ENCODE measurements at places on chromosomes 13 and 19.

DNA sequence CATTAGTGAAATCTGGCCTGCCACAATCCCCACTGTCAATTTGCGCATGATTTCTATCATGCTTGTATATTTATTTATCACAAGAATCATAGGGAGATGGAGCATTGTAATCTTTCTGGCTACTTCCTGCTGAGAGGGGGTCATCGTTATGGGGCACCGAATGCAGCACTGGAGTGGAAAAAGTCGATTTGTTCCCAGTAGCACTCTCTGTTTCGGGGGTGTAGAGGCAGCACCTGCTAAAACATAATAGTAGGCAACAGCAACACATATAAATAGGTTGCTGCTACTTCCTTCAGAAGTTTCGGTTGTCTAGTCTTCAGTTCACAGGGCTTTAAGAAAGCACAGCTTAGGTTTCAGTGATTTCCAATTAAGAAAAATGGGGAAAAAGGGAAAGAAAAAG is 23.4 kb upstream of the CEACAM21 start:
- no peak for ATAC-seq

DNA sequence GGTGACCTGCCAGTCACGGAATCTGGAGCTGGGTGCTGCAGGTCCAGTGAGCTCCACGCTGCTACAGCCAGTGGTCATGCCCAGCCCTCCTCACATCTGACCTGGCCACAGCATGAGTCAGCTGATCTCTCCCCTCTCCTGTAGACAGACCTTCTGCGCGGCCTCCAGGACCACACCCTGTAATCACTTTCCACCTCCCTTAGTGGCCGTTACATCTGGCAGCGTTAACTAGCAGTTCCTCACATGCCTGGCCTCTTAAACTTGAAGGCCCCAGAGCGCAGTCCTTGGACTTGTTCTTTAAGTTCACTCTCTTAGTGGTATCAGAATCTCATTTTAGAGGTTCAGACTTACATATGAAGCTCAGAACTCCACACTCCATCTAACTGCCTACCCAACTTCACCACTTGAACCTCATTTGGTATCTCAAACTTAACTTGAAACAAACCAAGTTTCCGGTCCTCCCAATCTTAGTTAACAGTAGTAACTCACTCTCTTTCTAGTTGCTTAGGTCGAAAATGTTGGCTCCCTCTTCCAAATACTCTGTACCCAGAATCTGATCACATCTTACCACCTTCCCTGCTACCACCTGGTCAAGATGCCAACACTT is 22.7 kb downstream of the MIPEP start:
- ATAC-seq: no peak

DNA sequence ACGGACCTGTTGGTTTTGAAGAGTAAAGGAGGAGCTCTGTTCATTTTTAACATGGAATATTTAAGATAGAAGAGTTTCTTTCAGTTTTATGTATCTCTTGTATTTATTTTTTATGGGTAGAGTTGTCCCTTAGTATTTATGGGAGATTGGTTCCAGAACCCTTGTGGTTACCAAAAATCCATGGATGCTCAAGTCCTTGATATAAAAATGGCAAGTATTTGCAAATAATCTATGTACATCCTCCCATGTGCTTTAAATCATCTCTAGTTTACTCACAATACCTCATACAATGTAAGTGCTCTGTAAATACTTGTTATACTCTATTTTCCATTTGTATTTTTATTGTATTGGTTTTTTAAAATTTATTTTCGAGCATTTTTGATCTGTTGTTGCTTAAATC is 63.1 kb downstream of the TM9SF2 start:
- ATAC-seq: peak; percentile 58

GRCh38 chr13:103466761-103467160 is 400.5 kb upstream of the SLC10A2 start:
- ATAC-seq: no peak

DNA sequence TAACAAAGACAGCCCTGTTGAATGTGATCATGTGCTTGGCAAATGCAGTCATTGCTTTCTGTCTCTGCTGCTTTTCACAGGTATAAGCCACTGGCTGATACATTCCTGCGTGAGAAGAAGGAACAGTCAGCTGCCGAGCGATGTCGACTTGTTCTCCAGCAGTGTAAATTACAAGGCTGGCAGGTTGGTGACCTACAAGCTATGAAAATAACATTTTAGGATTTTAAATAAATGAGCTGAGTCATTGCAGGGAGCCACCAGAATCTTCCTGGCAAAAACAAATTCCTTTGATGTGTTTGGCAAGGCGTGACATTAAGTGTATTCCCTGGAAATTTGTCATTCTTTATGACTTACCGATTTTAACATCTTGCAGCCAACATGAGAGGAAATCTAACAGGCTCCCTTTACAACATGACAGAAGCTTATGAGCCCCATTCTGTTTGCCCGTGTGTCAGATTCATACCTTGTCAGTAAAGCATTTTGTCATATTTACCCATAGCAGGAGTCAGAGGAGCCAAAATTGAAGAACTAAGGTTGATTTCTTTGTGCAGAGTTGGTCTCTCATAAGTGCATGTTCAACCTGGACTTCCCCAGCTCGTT is 471.4 kb downstream of the MYO16 start:
- no peak for ATAC-seq

DNA sequence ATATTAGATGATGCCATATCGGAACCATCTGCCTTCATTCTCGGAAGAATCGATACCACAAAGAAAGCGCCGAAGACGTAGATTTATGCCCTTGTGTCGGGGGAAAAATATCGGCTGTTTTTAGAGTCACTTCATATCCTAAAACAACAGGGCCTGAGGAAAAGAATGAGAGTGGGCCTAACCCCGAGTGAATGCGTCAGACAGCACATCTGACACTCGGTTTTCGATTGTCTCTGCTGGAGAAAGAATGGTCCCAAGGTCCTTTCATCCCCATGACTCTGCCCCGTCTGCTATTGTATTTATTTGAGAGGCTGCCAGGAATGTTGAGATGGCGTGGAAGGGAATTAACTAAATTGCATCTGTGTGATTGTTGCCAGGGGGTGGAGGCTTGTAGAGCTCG is 46.1 kb downstream of the CHST8 start:
- no peak for ATAC-seq

DNA sequence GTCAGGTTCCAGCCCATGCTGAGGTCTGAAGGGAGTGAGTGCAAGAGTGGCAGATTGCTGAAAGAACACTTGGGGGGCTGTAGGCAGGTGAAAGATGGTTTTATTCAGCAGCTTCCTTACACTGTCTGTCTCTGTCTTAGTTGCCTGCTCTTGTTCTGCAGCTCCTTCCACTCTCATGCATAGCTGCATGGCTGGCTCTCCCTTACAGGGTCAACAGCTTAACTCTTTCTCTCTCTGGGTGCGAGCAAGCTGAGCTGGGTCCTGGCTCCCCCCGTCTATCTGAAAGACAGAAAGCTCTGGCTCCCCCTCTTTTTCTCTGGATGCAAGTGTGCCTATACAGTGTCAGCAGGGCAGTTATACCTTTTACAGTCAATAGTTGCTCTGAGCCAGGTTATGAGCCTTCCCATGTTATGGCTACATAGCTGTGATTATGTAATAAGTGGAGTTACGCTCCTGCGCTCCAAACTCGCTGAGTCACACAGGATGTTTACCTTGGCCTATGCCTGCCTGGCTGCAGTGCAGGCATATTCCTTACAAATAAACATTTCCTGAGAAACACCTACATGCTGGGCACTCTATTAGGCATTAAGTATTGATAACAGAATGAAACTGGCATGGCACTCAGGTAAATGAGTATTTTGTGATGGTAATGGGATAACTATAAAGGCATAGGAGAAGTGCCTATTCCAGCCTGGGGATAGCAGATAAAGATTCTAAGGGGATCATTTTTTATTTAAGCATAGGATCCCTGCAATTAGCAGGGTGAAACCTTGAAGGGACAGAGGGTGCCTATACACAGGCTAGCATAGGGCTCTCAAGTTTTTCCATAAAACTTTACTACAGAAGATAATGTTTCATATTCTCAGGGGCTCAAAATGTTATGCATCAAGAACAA is 826.9 kb upstream of the PCDH9 start:
- no peak for ATAC-seq

- no peak for ATAC-seq
Observed at GRCh38 chr19:3785938-3786824, at the start of gene MATK. Gene MATK, minus strand, starts transcription at chr19:3786381. Its CDS starts 1,246 bp downstream, at chr19:3785135.
